ENCODE measurements at places on chromosomes 5 and 9.

DNA sequence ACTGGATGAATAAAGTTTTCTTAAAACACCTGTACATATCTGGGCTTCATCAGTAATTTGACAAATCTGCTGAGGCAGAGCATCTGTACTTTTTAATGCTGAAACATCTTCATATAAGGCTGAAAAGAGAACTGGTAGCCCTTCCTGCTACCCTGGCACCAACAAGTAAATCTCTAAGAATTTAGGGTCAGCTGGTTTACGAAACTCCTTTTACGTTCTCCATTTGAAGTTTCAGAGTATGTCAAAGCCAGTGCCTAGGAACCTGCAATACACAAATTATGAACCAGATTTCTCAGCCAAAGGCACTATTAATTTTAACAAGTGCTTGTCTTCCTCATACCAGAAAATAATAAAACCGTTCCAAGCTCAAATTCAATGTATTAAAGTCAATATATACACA lies 3.8 kb downstream of the ZFAND5 start:
- no peak for DNase-seq

DNA sequence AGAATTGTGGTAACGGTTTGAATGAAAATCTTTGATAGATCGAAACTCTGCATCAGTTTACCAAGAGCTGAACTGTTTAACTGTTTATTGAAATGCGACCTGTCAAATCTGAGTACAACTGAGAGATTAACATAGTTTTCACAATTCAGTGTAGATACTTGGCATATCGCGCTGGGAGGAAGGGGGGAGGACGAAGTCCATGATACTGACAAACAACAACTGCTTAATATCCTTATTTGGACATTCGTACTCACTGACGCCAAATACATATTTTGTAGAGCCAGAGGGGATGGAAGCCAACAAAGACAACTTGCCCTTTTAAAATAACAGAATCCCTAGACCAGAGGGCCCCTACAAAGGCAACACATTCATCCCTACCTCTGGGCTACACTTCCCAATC lies 93.2 kb downstream of the GLIS3 start:
- no peak for DNase-seq

GRCh38 chr9:10265153-10265631 lies 347.6 kb downstream of the PTPRD start:
- no peak for DNase-seq

GRCh38 chr5:137847687-137848086 lies 20.0 kb upstream of the MYOT start:
- no peak for DNase-seq

GRCh38 chr5:131745703-131746102 lies 51.1 kb downstream of the FNIP1 start:
- no peak for DNase-seq

- DNase-seq = no peak
These were observed 72.4 kb upstream of the FBXW11 start for GRCh38 chr5:172078726-172079345.

GRCh38 chr9:124752967-124753366 lies 18.1 kb downstream of the NR6A1 start:
- no peak for DNase-seq

GRCh38 chr5:172413601-172414171 lies 40.6 kb downstream of the SH3PXD2B start:
- no peak for DNase-seq

DNA sequence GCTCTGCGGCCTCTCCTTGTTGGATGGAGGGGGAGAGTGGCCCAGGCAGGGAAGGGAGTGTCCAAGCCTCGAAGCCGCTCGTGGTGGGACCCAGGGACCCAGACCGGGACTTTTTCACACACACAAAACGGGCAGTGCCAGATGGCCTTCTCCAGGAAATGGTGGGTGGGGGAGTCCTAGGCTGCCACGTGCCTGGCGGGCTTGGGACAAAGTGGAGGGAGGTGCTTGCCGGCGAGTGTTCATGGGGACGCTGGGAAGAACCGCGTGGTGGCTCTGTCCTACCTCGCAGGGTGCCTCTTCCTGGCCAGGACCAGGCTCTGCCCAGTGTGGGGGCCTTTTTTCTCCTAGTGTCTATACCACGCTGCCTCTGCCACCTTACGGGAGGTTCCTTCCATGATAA lies 155.0 kb upstream of the COL5A1 start:
- no peak for DNase-seq

DNA sequence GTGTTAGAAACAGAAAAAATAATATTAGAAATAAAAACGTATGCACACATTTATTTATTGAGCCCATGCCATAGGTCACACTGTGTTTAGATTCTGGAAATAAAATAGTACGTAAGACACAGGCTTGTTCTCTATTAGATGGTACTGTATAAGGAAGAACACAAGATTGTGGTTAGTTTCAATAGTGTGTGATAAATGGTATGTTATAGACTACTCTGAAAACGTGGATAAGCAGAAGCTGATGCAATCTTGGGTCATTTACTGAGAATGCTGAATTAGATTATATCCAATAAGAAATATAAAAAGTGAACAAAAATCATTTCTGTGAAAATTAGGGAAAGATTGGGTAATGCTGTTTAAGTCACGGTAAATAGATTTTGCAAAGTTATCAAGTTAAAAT lies 1456.4 kb upstream of the ACO1 start:
- no peak for DNase-seq

GRCh38 chr5:72412283-72413055 lies 92.3 kb downstream of the PTCD2 start:
- no peak for DNase-seq

- no peak for DNase-seq
These were observed 8.3 kb upstream of the STK32A start for GRCh38 chr5:147226512-147226911.

GRCh38 chr5:8949908-8950307 lies 596.0 kb downstream of the SEMA5A start:
- DNase-seq = no peak
